HuH-7 (cell line): ENCODE measurements at places on chromosomes 3 and 15.

DNA sequence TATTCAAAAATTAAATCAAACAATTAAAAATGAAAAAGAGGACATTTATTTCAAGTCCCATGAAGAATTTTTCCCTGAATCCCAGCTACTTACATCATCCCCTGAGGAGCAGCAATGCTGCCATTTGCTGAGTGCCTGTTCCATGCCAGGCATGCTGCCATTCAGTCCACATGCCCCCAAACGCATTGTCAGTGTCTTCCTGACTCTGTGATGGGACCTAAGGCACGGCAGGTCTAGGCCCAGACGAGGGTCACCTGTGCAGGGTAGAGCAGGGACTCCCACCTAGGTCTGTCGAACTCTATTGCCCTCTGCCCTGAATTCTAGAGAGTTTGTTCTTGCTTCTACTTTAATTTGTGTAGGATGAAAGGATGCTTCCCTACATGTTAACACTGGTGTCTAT, 7.0 kb downstream of the PSTPIP1 start:
- DNase-seq: no peak

DNA sequence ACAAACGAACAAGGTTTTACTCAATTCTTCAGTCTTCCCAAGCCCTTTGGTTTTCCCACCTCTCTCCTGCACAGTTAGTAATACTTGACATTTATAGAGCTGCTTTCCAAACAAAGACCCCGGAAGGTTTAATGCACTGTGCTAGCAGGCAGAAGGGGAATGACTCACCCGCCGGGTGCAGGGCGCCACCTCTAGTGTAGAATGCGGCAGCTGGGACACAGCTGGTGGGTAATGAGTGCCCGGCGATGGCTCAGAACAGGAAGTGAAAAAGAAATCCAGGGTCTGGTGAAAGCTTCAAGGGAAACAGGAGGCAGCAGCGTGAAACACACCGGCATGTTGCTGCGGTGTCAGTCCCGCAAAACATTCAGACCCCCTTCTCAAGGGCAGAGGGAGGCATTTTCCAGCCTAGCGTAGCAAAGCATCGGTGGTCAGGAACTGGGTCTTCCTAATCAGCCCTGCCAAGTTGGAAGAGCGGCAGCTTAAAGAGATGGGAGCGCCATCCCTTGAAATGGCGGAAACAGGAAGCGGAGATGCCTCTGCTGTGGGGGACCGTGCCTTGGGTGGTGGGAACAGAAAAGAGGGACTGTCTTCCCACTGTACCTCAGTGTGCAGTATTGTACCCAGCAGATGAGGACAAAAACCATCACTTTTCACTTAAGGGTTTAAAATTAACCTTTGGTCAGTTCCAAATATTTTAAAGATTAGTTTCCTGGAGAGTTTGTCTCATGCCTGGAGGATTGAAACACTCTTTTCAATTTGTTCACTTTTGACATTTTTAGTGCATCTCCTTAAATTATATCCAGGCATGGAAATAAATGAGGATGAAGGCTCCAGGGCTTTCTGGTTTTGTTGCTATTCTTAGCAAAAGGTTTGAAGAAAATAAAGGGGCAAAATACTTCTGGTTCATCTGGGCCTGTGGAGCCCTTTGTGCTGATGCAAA, 160.7 kb upstream of the MCTP2 start:
- DNase-seq: no peak

DNA sequence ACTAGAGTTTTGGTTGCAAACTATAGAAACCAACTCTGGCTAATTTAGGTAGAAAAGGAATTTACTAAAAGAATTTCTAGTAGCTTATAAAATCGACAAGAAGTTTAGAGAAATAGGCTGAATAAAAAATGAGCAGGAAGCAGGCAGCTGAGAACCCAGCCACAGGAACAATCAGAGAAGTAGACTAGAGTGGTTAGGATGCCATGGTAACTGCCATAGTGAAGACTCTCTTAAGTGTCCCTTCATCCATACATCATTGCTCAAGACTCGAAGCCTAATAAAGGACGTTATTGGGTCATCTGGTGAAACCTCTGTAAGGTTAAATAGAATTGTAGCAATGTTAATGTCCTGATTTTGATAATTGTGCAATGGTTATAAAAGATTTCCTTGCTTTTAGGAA, 13.8 kb downstream of the AVEN start:
- no peak for DNase-seq

DNA sequence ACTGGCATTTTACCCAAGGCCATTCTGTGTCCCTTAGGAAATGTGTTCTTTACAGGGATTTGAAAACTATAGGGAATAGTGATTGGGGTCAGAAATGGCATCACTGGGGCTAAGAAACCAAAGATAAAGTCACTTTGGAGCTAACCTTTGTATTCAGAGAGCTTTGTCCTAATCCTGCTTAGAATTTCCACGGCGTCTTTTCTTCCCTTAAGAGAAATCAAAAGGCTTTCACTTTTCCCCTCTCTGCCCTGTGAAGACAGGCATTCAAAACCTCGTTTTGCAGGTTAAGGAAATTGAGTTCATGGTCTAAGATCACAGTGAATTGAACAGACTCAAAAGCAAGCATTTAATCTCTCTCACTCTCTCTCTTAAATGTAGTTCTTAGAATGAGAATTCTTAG, 182.5 kb downstream of the VGLL4 start:
- no peak for DNase-seq

- DNase-seq: no peak
Observed at GRCh38 chr15:80436511-80437307, 32.5 kb downstream of the ARNT2 start.

- DNase-seq: no peak
Observed at GRCh38 chr3:157248590-157249422, 88.9 kb upstream of the CCNL1 start.

DNA sequence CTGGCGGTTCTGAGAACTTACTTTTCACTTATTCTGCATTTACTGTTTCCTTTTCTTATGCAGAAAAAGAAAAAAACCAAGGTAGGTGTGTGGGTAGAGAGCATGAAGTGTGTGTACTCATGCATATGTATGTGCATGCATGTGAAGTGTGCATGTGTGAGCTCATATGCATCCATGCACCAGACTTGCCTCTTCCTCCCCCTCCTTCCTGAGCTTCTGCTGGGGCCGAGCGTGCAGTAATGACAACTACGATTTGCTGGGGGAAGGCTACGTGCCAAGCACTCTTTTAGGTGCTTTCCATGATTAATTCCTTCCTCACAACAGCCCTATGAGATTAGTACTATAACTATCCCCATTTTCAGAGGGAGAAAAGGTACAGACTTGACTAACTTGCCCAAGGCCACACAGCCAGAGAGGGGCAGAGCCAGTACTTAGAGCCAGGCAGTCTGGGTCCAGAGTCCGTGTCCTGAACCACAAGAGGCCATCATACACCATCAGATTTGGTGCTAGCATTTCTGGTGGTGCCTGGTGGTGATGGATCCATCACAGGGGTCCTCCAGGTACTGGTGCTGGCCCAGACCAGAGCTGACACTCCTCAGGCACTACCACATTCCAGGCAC, 46.7 kb downstream of the CAPN3 start:
- DNase-seq: no peak

DNA sequence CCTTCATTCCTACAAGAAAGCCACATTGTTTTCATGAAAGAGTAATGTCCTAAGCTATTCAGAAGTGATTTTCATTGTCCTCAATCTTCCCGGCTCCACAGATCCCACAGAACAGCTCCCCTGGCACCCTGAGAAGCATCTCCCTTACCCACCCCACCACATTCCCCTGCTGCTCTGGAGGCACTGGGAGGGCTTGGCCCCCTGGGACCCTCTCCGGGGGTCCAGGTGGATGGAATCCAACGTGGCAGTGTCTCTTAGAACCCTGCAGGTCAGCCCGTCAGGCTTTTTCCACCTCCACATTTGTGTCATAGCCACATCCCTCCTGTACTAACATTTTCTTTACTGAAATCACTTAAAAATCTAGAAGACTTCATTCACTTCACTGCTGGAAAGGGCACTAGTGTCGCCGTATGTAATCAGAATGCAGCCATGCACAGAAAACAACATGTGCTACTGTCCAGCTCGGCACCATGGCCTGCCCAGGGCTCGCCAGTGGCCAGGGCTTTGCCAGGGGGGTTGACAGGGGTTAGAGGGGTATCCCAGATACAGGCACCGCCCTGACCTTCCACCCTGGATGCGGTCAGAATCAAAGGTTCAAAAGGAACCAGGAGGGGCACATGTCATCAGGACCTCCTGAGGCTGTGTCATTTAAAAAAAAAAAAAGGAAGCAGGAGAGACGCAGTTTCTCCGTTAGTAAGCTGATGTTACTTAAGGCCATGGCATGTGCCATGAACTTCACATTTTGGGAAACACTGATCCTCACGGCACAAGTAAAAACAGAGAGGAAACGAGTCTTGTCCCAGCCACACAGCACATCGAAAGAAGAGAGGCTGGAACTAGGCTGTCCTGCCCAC, 106.3 kb downstream of the LSM3 start:
- DNase-seq: no peak

- no peak for DNase-seq
Observed at GRCh38 chr15:95327661-95328060, 1002.8 kb upstream of the NR2F2 start.

- DNase-seq: no peak
Observed at GRCh38 chr15:88954431-88955277, 41.5 kb upstream of the MFGE8 start.
